DMS79 treated with DMSO at 0.1 percent for 48 hours (cell line): ENCODE measurements at places on chromosomes 2 and 18.

GRCh38 chr18:22816266-22817176 lies 116.6 kb upstream of the RBBP8 start:
- no peak for DNase-seq

DNA sequence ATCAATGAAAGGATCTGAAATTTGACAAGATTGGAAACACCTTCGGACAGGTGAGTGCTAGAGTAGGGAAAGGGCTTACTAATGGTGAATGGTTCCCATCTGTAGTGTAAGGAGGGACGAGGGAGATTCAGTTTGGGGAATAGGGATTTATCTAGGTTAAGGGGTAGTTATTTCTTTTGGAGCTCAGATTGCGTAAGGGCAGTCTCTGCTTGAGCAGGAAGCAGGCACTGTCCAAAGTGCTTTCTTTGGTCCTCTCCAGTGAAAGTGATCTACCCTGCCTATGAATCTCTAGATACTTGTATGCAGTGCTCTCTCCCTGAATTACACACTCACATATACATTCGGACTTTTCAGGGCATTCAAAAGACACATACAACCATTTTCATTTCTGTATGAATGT lies 272.9 kb upstream of the FIGN start:
- DNase-seq = no peak

DNA sequence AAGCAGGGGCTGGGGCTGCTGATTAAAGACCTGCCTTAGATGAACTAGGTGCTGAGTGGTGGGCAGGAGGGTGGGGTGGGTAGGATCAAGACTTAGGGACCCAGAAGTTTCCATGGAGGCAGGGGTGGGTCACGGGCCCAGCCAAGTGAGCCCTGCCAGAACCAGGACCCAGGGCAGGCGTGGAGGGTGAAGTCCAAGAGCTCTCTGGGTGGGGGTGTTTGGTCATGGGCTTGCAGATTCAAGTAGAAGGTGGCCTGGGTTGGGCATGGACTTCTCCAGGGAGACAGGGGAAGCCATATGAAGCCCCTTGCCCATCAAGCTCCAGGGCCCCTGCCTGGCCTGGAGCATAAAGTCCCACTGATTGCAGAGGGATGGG lies 168.8 kb downstream of the SMAD7 start:
- no peak for DNase-seq

DNA sequence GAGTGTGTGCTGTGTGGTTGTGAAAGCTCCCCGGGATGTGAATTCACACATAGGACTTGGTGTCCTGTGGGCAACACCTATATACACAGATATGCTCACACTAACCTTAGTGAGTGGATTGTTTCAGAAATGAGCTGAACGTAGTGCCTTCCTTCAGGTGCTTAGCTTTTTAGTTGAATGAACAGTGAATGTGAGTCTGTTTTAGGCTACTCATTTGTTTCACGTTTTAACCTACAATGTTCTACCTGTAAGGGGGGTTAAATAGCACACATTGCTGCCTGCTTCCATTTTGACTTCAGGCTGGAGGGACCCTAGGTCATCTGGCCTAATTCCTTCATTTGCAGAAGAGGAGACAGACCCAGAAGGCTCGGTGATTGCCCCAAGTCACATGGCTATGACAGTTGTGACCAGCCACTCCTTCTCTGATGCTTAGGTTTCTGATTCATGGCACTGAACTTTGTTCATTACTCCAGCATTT lies 1.0 kb downstream of the PLEK start:
- DNase-seq = no peak

DNA sequence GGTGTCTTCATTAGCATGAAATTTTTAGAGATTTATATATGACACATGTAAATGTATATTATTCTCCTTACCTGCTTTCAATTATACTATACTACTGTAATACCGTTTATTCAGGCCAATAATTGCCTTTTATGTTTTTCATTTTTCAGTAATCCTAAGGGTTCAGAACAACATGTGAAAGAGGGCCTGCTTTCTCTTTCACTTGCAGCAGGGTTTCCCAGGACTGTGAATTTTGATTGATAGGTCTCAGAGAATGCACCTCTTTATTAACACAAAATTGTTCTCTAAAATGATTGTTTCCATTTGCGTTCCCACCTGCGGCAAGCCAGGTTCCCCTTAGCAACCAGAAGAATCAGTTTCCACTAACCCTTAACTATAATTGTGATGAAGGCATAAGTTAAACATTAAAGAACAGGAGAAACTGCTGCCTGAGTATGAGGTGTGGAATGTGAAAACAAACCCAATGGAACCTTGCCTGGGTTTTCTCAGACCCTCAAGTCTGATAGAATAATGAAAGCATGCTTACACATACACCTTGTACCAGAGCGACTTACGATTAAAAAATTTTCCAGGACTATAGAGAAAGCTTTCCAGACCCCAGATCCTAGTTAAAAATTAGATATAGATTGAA lies 1591.2 kb upstream of the LRRTM1 start:
- no peak for DNase-seq

- no peak for DNase-seq
These were observed 10.7 kb upstream of the WDSUB1 start for GRCh38 chr2:159297042-159297707.
